H9 (cell line): ENCODE measurements at places on chromosomes 5 and 9. TPM values are rescaled to one million over a fixed set of nuclear protein-coding genes. Genes with fewer than 3 reads are reported as not detected.

SH3GL2 gene
- 5.8 and 6.5 TPM in 2 replicates for total RNA-seq

TSSK1B gene
- 0.17 TPM in 1 of 2 replicates, not detected in the other for total RNA-seq

ST6GALNAC6 gene
- 29.8 and 30.2 TPM in 2 replicates for total RNA-seq

NIPBL gene
- 56.0 and 61.3 TPM in 2 replicates for total RNA-seq

DDX4 gene
- total RNA-seq = not detected in 2 replicates

DCANP1 gene
- total RNA-seq = not detected in 2 replicates

AIF1L gene
- total RNA-seq = 122 and 126 TPM in 2 replicates

FBP1 gene
- 1.9 and 2.2 TPM in 2 replicates for total RNA-seq

- no peak overlapping the region for H3K27ac ChIP-seq
- H3K36me3 ChIP-seq = peaks cover 16% of the 10 kb centered on the region
- no peaks in the 10 kb centered on the region for H3K27me3 ChIP-seq
- H3K4me1 ChIP-seq = no peaks in the 10 kb centered on the region
- no peak for DNase-seq
These were observed 98.2 kb upstream of the SLCO6A1 start for GRCh38 chr5:102596951-102597350.

- H3K27ac ChIP-seq = no peak overlapping the region
- H3K4me1 ChIP-seq = no peaks in the 10 kb centered on the region; the same call in 1 of the 2 replicates
- H3K4me3 ChIP-seq = no peak overlapping the region
- H3K27me3 ChIP-seq = no peaks in the 10 kb centered on the region
- DNase-seq = no peak
These were observed 157.4 kb downstream of the MUSK start for GRCh38 chr9:110825950-110826349.

GRCh38 chr5:111572561-111572960 lies 60.2 kb upstream of the STARD4 start:
- no peak overlapping the region for H3K4me3 ChIP-seq
- H3K27me3 ChIP-seq = no peaks in the 10 kb centered on the region

- H3K36me3 ChIP-seq = peaks cover 4% of the 10 kb centered on the region; the same call in 1 of the 2 replicates
- H3K27me3 ChIP-seq = no peaks in the 10 kb centered on the region
- H3K4me3 ChIP-seq = no peak overlapping the region
- no peak overlapping the region for H3K27ac ChIP-seq
- DNase-seq = no peak
These were observed 24.6 kb upstream of the APBA1 start for GRCh38 chr9:69696802-69697201.

GRCh38 chr5:147361441-147362175 lies 126.8 kb downstream of the STK32A start:
- H3K27me3 ChIP-seq = no peaks in the 10 kb centered on the region
- no peaks in the 10 kb centered on the region for H3K4me1 ChIP-seq

- H3K27ac ChIP-seq = no peak overlapping the region
- no peak overlapping the region for H3K4me3 ChIP-seq
- H3K36me3 ChIP-seq = no peaks in the 10 kb centered on the region
- no peaks in the 10 kb centered on the region for H3K27me3 ChIP-seq
- DNase-seq = no peak
These were observed 73.5 kb upstream of the PTGER4 start for GRCh38 chr5:40606077-40606765.

DNA sequence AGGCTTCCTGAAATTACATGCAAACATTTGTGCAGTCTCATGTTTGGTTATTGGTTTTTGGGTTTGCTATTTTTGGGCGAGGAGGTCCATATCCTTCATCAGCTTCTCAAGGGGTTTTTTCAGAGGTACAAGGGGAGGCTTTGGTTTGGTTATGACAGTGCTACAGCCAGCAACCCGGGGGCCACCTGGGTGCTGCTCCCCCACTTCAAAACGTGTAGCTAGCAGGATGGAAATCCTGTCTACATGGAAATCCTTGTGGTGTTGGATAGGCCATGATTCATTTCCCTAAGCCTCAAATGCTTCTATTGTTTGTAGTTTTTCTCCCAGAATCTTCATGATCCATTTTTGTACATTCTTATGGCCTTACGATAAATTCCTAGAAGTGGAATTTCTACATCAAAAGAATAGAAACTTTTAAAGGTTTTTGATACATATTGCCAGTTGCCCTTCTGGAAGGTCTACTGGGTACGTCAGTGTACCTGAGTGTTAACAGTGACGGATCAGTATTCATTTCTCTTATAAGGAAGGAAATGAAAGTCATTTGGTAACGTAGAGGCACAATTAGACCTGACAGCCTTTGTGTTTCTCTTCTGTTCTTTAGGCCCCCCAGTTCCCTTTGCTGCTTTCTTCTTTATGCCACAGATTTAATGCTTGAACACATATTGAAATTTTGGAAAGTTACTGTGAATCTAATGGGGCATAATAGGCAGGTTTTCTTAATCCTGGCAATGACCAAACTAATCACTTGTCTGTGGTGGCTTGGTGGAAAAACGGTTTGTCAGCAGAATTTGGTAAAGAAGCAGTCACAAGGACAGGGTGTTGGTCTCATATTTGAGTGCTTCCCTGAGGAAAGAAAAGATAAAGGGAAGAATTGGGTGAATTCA lies 69.7 kb upstream of the ABL1 start:
- no peaks in the 10 kb centered on the region for H3K36me3 ChIP-seq
- H3K27me3 ChIP-seq = no peaks in the 10 kb centered on the region
- H3K27ac ChIP-seq = no peak overlapping the region
- no peak overlapping the region for H3K4me3 ChIP-seq

DNA sequence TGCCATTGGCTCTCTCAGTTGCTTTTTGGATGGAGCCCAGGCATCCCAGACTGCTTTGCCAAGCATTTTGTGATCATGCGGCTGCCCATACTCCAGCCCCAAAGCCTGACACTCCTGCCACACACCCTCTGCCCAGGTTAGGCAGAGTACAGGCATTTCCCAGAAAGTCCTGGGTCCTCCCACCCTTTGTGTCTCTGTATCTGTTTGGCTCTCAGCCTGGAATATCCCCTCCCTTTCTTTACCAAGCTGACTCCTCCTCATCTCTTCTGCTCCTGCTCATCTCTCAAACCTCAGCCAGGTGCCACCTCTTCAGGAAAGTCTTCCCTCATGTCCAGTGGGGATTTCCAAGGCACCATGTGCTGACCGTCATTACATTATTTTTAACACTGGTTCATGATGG lies 14.3 kb upstream of the SH3RF2 start:
- no peak overlapping the region for H3K27ac ChIP-seq
- DNase-seq = no peak
- no peaks in the 10 kb centered on the region; the same call in 1 of the 2 replicates for H3K4me1 ChIP-seq
- no peaks in the 10 kb centered on the region; the same call in 2 of the 3 replicates for H3K36me3 ChIP-seq
- no peak overlapping the region for H3K4me3 ChIP-seq

GRCh38 chr5:95927927-95928723 lies 33.5 kb downstream of the ELL2 start:
- no peaks in the 10 kb centered on the region for H3K27me3 ChIP-seq
- no peak overlapping the region for H3K4me3 ChIP-seq
- no peak overlapping the region for H3K27ac ChIP-seq
- no peak for DNase-seq
- H3K4me1 ChIP-seq = no peaks in the 10 kb centered on the region
- no peaks in the 10 kb centered on the region for H3K36me3 ChIP-seq

DNA sequence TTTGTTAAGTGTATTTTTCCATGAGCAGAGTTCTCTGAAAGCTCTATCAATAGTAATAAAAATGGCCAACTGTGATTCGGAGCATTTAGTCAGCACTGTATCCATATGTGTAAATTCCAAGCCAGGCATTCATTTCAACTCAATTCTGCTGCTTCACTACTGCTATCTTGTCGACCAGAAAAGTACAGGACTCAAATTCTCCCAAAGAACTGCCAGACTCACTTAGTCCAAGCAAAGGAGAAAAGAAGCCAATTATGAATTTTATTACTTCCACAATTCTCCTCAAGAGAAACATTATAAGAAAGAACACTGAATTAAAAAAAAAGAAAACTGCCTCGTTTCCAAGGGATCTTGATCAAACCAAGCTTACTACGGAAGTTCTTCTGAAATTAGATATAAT lies 906.3 kb upstream of the DMAC1 start:
- H3K27ac ChIP-seq = no peak overlapping the region
- no peaks in the 10 kb centered on the region; the same call in 1 of the 2 replicates for H3K4me1 ChIP-seq
- no peak for DNase-seq
- H3K27me3 ChIP-seq = no peaks in the 10 kb centered on the region
- no peaks in the 10 kb centered on the region for H3K36me3 ChIP-seq

- no peaks in the 10 kb centered on the region for H3K4me1 ChIP-seq
- no peak overlapping the region for H3K4me3 ChIP-seq
- no peaks in the 10 kb centered on the region for H3K27me3 ChIP-seq
- DNase-seq = peak; percentile 36
- no peak overlapping the region for H3K27ac ChIP-seq
These were observed 1242.3 kb upstream of the WWC1 start for GRCh38 chr5:167049043-167049663.

DNA sequence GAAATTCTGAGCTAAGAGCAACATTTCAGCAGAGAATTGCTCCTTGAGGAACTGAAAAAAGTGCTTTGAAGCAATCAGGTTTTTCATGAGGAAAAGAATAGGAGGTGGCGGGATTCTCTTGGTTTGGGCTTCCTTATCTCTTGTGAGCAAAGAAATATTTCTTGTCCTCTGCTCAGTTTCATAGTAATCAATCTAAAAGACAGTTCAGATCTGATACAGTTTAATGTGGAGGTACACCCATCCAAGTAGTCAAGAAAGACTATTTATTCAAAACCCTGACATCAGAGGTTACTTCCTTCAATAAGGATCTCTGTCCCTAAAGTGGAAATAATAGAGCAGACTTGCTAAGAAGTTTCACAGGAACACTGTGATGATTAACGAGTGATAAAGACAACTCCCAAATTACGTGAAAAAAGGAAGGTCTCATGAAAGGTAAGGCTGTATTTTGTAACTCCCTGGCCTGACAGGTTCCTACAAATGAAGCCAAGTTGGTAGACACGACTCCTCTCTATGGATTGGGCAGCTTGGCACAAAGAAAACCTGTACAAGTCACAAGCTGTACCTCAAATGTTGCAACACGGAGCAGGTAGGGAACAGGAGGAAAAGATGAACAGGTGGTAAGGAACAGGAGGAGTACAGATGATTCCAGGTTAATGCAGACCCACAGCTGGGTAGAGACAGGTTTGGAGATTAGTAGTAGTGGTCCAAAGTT lies 94.1 kb downstream of the SUSD1 start:
- no peaks in the 10 kb centered on the region for H3K27me3 ChIP-seq
- no peaks in the 10 kb centered on the region for H3K4me1 ChIP-seq
- H3K36me3 ChIP-seq = no peaks in the 10 kb centered on the region; the same call in 1 of the 2 replicates
- DNase-seq = no peak
- no peak overlapping the region for H3K27ac ChIP-seq

- H3K27ac ChIP-seq = no peak overlapping the region
- no peaks in the 10 kb centered on the region for H3K4me1 ChIP-seq
- no peaks in the 10 kb centered on the region for H3K27me3 ChIP-seq
- no peak overlapping the region for H3K4me3 ChIP-seq
- DNase-seq = no peak
These were observed 45.8 kb downstream of the MEIKIN start for GRCh38 chr5:131899686-131900085.

GRCh38 chr5:32754284-32754683 lies 43.2 kb downstream of the NPR3 start:
- H3K27me3 ChIP-seq = no peaks in the 10 kb centered on the region
- no peak for DNase-seq
- no peak overlapping the region for H3K27ac ChIP-seq
- H3K4me3 ChIP-seq = no peak overlapping the region

DNA sequence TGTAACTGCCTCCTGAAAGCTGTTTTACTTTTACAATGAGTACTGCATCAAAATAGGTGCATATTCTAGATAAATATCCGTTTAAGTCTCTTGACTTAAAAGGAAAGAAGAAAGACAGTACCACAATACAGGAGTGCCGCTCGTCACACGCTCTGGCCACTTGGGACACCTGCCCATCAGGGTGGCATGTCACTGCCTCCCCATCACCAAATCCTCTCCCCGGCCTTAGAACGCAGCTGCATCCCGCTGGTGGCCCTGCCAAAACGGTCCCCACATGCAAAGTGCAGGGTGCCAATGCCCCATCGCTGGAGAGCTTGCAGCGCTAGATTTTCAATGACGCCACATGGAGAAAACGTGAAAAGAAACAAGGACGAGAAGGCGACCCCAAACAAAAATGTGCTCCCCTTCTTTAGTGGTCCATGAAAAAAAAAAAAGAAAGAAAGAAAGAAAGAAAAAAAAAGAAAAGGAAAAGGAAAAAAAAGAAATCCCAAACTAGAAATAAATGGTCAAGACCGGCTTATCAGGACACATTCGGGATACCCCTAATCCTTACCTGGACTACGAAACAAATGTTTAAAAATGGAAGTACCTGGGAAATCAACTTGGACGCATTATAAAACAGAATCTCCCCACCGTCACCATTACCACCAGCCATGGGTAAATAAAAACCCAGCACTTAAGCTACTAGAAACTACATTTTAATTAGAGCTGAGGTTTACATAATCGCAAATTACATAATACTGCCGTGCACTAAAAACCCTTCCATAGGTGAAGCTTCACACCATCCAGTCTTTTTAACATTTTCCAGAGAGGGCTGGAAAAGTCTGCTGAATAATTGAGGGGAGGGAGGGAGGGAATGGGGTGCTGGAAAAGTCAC lies 1.0 kb downstream of the ANKH start:
- DNase-seq = no peak
- H3K36me3 ChIP-seq = no peaks in the 10 kb centered on the region
- peak overlapping the region; percentile 76 for H3K4me3 ChIP-seq
- peaks cover 7% of the 10 kb centered on the region; the same call in 1 of the 2 replicates for H3K27me3 ChIP-seq
